ENCODE measurements at places on chromosomes 5 and 9.

GRCh38 chr5:170390472-170390871, 1.3 kb upstream of the KCNMB1 start:
- no peak for DNase-seq

GRCh38 chr9:106697750-106698502, 165.0 kb upstream of the ZNF462 start:
- no peak for DNase-seq

DNA sequence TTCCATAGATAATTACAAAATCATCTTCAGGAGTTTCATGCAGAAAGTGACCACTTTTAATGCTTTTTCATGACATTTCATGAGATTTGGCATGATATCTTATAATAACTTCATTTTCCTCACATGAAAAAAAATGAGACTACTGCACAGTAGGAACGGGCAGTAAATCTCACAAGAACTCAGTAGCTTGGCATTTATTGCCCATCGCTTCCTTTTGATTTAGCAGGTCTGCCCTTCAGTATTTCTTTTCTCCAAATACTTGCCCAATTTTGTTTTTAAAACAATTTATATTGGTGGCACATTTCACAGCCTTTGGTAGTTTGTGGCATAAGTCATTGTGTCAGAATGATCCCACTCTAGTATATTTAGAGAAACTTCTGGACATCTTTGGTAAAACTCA, 711.8 kb upstream of the CHD1 start:
- DNase-seq = no peak

DNA sequence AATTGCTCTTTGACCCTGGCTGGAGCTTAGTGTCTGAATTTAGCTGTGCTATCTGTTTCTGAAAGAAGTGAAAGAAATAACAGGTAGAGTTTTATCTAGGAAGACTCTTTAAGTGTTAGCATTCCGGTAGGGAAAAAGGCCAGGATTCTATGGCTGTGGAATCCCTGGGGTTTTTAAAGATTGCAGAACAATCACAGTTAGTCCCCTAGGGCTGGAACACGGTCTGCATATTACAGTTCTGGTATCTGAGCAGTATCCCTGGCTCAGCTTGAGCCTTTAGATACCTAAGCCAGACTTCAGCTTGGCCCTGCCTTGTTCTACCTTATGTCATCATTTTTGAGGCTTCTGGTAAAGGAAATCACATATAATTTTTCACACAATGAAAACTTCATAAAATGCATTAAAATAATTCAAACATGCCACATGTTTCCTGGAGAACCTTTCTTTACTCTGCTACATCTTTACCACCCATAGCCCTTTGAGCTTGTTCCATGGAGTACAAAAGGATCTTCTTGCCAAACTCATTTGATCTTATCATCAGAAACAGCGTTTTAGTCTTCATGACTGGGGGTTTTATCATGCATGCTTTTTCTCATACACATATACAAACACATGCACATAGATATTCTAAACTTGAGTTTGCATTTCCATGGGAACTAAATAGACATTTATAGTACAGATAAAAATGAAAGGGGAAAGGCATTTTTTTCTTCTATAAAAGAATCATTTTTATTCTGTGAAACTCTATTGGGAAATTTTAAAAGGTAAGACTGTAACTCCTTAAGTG, 410.8 kb downstream of the CETN3 start:
- no peak for DNase-seq

DNA sequence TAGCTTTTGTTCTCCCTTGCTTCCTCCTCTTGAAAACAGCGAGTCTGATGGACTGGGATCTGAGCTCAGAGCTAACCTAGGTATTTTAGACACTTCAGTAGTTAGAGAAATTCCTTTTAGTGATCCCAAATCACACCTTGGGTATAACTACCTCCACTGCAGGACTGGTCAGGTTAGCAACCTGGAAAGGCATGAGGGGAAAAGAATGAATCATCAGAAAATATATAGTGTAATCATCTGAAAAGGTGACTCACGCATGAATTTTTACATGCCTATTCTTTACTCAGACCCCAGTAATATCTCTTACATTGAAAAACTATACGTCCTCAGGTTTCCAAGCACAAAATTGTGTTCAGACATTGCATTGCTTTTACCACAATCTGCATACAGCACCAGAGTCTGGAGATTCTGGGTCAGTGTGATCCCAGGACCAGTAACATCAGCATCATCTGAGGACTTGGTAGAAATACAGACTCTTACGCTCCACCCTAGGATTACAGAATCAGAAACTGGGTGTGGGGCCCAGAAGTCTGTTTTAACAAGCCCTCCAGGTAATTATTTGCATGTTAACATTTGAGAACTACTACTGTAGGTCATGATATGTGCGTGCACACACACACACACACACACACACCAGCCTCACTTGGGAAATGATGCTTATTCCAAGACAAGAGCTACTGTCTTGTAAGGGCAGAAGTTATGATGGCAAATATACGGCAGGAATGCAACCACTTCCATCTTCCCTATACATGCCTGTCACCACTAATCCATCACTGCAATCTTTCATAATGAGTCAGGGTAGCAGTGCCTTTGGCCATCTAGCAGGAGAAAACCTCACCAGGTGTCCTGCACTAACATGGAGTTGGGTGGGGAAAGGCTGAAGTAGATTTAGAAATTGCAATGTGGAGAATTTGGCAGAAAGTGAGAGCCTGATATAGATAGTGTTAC, 271.6 kb upstream of the MAP3K1 start:
- no peak for DNase-seq

- no peak for DNase-seq
Measured at GRCh38 chr9:8552732-8553131, 753.2 kb upstream of the DMAC1 start.

GRCh38 chr5:18736051-18736398, 1101.8 kb downstream of the TAF11L14 start:
- no peak for DNase-seq

DNA sequence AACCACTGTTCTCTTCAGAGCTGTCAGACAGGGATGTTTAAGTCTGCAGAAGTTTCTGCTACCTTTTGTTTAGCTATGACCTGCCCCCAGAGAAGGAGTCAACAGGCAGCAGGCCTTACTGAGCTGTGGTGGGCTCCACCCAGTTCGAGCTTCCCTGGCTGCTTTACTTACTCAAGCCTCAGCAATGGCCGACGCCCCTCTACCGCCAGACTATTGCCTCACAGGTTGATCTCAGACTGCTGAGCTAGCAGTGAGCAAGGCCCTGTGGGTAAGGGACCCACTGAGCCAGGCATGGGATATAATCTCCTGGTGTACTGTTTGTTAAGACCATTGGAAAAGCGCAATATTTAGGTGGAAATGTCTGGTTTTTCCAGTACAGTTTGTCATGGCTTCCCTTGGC, 229.6 kb downstream of the TMEM167A start:
- no peak for DNase-seq

DNA sequence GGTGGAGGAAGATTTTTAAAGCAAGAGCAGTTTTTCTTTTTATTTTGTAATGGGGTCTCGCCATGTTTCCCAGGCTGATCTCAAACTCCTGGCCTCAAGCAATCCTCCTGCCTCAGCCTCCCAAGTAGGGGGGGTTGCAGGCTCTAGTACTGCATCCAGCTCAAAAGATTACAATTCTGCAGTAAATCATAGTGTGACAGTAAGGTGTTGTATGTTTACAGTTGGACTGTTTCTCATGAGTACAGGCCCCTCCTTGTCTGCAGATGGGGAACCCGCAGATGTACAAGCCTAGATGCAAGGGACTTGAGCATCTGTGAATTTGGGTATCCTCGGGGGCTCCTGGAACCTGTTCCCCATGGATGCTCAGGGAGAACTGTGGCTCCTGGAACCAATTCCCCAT, 3.3 kb downstream of the CCT5 start:
- DNase-seq = no peak

DNA sequence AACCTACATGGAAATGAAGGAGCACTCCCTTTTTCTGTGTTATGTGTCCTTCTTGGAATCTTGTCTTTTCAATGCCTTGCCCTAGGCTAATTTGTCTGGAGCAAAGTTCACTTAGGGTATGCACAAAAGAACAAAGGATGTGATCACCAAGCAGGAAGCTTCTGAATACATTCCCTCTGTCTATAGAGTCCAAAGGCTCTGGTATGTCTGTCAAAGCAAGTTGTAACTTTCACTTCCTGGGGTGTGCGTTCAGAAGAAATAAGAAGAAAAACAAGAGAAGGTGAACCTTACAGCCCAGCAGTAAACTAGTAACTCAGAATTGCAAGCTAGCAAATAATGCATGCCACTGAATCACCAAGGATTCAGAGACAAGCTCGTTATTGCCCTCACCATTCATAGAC, 31.7 kb upstream of the CDH6 start:
- DNase-seq = no peak

DNA sequence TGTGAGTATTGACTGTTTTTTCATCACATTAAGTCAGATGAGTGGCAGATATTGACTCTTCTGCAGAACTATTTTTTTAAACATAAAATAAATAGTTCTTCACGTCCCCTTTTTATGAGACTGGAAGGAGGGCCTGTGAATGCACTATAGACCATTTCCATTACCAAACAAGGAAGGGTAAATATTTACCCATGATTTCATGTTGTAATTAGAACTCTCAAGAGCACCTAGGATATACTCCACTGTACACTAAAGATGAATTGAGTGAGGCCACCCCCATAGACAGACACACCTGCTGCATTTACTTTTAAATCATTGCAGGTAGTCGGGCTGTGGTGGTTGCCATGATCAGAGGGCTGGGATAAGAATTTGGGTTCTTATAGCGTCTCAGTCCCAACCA, 22.6 kb downstream of the SLC36A1 start:
- no peak for DNase-seq

DNA sequence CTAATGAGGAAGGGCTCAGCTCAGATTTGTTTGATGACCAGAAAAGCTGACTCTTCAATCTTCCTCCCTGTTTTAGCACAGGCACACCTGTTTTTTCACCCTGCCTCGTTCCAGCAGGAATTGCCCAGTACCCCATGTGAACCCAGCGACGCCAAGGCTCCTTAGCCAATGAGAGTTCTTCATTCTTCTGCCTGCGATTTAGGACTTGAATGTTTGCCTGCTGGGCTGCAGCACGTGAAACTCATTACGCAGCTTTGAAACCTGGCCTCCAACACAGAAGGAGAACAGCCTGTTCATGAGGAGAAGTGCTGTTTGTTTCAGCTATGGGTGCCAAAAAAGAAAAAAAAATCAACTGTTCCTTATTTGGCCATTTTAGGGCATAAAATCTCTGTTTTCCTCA, 315.5 kb downstream of the TRPM3 start:
- no peak for DNase-seq

DNA sequence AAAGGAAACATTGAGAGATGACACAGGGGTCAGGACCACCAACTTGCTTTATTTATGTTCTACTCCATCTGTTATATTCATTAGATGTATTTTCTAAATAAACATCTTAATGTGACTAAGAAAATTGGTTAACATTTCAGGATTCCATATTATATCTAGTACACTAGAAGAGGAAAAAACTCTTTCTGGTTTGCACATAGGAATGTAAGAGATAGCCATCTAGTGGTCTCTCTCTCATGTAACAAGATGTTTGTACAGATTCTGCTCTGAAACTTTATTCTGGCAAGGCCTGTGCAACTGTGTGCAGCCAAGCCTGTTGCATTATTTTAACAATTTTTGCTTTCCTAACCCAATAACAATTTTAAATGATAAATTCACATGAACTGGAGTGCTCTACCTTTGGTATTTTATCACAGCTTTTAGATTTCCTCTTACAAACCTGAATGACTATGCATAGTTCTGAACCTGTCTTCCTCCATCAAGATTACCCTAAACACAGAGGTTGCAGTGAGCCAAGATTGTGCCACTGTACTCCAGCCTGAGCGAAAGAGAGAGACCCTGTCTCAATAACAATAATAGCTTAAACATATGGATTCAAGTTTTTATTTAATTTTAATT, 148.2 kb downstream of the GIN1 start:
- DNase-seq = no peak

GRCh38 chr5:1278656-1279442, 16.0 kb downstream of the TERT start:
- DNase-seq = no peak

- DNase-seq = no peak
Measured at GRCh38 chr9:75992482-75993206, 102.2 kb downstream of the PCSK5 start.

- DNase-seq = no peak
Measured at GRCh38 chr9:7405924-7406604, 393.5 kb downstream of the DMAC1 start.

DNA sequence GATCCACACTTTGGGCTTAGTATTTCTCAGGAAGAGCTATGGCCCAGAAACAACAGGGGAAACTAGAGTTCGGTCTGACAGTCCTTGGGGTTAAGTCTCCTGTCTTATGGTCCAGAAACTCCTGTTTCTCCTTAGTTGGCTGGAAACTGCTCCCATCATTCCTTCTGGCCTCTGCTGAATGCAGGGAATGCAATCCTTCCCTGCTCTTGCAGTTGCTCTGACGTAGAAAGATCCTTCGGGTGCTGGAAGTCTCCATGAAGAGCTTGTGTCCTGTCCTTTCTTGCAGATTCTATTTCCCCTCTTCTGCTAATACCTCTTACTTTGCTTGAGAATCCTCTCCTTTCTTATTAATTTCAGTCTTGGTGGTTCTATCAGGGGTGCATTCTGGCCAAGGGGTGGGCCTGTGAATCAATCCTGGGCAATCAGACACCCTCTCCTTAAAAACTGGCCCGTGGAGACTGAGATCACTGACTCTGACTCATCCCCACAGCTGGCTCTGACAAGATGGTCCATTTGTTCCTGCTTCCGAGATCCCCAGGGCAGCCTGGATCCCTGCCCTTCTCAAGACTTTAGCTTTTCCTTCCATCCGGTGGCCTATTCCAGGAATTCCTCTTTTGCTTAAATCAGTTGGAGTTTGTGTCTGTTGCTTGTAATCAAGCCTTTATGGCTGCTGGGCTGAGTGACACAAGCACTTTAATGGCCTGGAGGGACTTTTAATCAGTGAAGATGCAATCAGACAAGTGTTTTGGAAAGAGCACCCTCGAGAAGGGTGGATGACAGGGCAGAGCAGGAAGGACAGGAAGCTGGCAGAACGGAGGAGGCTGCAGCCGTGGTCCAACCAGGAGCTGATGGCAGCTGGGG, 23.7 kb downstream of the PTGS1 start:
- no peak for DNase-seq

- DNase-seq = no peak
Measured at GRCh38 chr5:13501176-13501575, 443.3 kb downstream of the DNAH5 start.

- DNase-seq = no peak
Measured at GRCh38 chr9:136779808-136780207, 11.3 kb upstream of the TMEM141 start.

DNA sequence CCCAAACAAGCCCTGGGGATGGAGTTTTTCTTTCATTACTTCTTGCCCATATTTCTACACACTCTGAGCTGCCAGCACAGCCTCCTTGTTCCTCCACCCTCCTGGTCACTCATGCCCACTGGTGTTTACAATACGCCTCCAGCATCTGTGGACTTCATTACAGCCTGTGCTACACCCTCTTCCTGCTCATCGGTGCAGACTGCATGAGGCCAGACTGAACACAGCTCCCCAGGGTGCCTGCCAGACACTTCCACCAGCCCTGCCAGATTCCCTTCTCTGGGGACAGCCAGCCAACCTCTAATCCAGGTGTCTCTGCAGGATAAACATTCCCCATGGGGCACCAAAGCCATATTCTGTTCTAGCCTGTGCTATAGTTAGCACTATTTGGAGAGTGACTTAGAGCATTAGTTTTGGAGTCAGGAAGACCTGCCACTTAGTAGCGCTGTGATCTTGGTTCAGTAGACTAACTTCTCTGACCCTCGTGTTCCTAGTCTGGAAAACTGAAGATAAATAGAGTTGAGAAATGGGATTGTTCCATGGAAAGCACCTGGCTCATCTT, 163.8 kb upstream of the KLF4 start:
- DNase-seq = no peak
